Progenitor cell of endocrine pancreas (in vitro differentiated cells): ENCODE measurements at places on chromosomes 2 and 18. TPM values are rescaled to one million over a fixed set of nuclear protein-coding genes. Genes with fewer than 3 reads are reported as not detected.

Gene CRYGC
- not detected in 2 replicates for total RNA-seq

Gene ATP6V1B1
- total RNA-seq = not detected in 2 replicates

- no peak for DNase-seq
Measured at GRCh38 chr2:46171996-46172546, 125.1 kb upstream of the EPAS1 start.

GRCh38 chr18:67428158-67428557 lies 88.4 kb downstream of the DSEL start:
- no peak for DNase-seq
- no peak overlapping the region for H3K4me3 ChIP-seq
- no peak overlapping the region for H3K27ac ChIP-seq
- H3K27me3 ChIP-seq = no peaks in the 10 kb centered on the region
- H3K36me3 ChIP-seq = no peaks in the 10 kb centered on the region

Gene LRPPRC
- total RNA-seq = 105 and 114 TPM in 2 replicates

Gene TPO
- not detected in 2 replicates for total RNA-seq

GRCh38 chr18:12777500-12777944 lies 74.7 kb downstream of the PSMG2 start:
- no peak for DNase-seq
- no peaks in the 10 kb centered on the region for H3K4me1 ChIP-seq

DNA sequence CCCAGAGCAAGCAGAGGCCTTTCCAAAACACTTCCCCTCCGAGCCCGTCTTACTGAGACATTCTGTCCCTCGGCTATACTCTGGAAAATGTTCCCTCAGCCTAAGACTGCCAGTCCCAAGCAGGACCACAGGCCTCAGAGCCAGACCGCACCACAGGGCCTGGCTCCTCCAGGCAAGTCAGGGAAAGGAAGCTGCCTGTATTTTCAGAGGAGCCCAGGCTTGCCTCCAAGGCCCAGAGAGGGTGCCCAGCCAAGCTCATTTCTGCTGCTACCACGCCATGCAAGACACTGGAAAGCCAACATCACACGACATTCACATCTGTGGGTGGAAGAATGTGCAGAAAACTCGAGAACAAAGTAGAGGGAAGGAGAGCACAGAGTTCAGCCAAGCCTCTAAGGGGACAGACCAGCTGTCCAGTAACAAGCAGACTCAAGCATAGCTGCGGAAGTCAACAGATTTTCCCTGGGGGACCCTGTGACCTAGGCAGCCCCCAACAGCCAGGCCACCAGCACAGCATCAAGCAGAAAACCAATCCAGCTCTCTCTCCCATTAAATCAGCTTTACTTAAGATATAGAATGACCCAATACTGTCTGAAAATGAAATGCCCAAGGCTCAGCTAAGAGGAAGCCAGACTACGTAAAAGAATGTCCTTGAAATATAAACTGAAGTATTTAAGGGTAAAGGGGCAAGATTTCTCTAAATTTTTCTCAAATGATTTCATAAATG lies 123.9 kb downstream of the ZFP36L2 start:
- peak overlapping the region; percentile 86 for H3K27ac ChIP-seq
- H3K4me1 ChIP-seq = peaks cover 19% of the 10 kb centered on the region
- no peaks in the 10 kb centered on the region for H3K27me3 ChIP-seq
- peaks cover 1% of the 10 kb centered on the region for H3K36me3 ChIP-seq
- H3K4me3 ChIP-seq = no peak overlapping the region
- DNase-seq = no peak

DNA sequence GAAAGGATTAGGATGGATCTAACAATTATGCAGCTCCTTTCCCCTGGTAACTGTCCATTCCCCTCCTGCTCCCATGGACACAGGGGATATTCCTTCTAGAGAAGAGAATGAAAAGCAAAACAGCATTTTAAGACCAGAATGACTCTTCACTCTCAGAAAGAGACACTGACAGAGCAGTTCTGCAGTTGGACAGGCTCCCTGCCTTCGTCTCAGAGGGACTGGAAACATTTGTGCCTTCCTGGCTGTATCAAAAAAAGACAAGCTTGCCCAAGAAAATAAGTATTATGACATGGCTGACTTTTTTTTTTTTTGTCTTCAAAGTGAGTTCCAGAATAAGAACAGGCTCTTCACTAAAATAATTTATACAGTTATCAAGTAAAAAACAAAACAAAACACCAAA lies 9.5 kb downstream of the PID1 start:
- no peaks in the 10 kb centered on the region for H3K27me3 ChIP-seq
- peaks cover 2% of the 10 kb centered on the region for H3K4me1 ChIP-seq
- DNase-seq = no peak
- no peak overlapping the region for H3K27ac ChIP-seq
- H3K36me3 ChIP-seq = no peaks in the 10 kb centered on the region
- H3K4me3 ChIP-seq = no peak overlapping the region

DNA sequence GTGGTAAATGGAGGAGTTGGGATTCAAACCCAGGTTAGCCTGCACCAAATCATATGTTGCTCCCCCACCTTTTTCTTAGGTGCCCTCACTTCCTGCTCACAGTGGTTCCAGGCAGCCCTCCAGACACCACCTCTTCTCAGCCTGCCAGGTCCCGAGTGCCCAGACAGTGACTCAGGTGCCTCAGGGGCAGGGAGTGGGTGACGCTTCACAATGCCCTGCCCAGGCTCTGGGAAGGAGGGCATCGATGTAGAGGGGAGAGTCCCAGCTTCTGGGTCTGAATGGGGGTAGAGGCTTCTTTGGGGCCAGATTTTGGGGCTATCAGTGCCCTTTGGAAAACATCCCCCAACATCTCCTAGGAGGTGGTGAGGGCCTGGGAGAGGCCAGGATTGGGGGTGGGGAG lies 5.2 kb upstream of the DNAJB2 start:
- H3K27ac ChIP-seq = no peak overlapping the region
- H3K4me1 ChIP-seq = peaks cover 15% of the 10 kb centered on the region
- H3K4me3 ChIP-seq = no peak overlapping the region
- peaks cover 24% of the 10 kb centered on the region for H3K27me3 ChIP-seq
- H3K36me3 ChIP-seq = no peaks in the 10 kb centered on the region

Gene POTEC
- total RNA-seq = not detected in 2 replicates

DNA sequence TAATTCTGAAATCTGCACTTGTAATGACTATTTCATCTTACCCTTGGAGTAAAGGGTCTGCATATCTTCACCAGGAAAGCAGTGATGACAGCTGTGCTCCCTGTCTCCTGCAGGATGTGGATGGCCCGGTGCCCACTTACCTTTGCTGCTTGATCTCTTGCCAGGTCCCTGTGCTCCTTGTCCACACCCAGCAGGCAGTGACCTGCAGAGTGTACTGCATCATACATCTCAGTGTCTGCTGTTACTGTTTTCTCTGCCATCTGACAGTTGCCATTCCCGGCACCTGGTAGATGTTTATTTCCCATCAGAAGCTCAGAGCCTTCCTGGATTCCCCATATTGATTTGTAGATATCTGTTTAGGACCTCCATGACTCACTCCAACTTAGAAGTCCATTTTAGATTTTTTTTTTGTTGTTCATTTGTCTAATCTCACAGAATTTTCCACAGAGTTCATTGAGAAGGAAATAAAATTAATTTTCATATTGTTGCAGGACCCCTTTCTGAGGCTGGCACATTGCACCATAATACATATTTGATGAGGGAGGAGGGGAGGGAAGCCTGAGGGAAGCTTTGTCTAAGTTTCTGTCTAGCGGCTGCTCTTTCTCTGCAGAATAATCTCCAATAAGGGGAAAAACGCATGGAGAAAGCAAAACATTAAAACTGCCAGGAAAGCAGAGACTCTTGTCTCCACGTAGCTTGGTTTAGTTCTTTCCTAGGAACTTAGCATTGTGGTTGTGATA lies 697.5 kb upstream of the RAB6C start:
- no peak for DNase-seq
- no peaks in the 10 kb centered on the region for H3K4me1 ChIP-seq
- H3K27ac ChIP-seq = no peak overlapping the region
- H3K36me3 ChIP-seq = peaks cover 2% of the 10 kb centered on the region

GRCh38 chr2:8458503-8459459 lies 223.1 kb upstream of the ID2 start:
- peak overlapping the region; percentile 82 for H3K27ac ChIP-seq
- peaks cover 1% of the 10 kb centered on the region for H3K36me3 ChIP-seq
- no peak for DNase-seq
- H3K27me3 ChIP-seq = peaks cover 20% of the 10 kb centered on the region

- H3K4me1 ChIP-seq = peaks cover 4% of the 10 kb centered on the region
- no peak overlapping the region for H3K27ac ChIP-seq
- H3K27me3 ChIP-seq = no peaks in the 10 kb centered on the region
- DNase-seq = no peak
- peaks cover 33% of the 10 kb centered on the region for H3K36me3 ChIP-seq
- no peak overlapping the region for H3K4me3 ChIP-seq
Measured at GRCh38 chr2:231332388-231332787, 63.1 kb upstream of the B3GNT7 start.

DNA sequence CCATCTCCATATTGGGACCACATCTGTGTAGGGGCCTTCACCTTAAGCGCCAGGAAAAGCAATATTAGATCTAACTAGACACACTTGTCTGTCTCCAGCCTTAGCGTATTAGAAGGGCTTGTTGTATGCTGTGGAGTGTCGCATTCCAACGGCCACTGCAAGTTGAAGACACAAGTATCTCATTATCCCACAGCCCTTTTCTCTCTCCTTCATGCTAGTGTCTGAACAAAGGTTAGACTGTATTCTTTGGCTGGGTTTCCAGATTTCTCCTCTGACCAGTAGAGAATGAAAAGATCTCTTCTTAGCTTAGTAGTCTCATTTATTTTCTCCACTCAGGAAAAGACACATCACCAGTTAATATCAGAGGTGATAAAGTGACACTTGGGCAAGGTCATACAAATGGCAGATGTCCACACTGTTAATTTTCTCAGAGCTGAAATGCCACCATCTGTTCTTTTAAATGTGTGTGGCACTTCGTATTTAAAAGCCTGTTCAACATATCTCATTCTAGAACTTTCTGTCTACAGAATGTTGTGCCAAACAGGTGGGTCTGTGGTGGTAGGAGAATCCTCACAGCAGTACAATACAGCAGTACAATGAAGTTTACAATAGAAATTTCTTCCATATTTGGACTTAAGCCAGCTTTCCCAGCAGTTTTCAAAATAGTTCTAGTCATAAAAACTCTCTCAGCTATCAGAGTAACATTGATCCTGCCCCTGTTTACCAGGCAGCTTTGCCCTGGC lies 94.0 kb upstream of the ITGA6 start:
- H3K36me3 ChIP-seq = no peaks in the 10 kb centered on the region
- H3K4me3 ChIP-seq = no peak overlapping the region
- peaks cover 3% of the 10 kb centered on the region for H3K4me1 ChIP-seq

DNA sequence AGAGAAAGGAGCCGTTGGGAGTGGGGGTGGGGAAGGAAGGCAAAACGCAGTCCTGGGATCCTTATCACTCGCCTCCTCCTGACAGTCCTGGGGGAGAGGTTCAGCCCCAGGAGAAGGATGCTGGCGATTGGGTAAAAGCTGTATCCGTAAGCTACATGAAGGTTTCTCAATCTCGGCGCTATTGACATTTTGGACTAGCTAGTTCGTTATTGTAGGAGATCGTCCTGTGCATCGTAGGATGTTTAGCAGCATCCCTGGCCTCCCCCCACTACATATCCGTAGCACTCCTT lies 511 bp upstream of the TP53I3 start:
- H3K27ac ChIP-seq = peak overlapping the region; percentile 92
- H3K27me3 ChIP-seq = no peaks in the 10 kb centered on the region
- H3K36me3 ChIP-seq = peaks cover 13% of the 10 kb centered on the region
- H3K4me1 ChIP-seq = peaks cover 16% of the 10 kb centered on the region

DNA sequence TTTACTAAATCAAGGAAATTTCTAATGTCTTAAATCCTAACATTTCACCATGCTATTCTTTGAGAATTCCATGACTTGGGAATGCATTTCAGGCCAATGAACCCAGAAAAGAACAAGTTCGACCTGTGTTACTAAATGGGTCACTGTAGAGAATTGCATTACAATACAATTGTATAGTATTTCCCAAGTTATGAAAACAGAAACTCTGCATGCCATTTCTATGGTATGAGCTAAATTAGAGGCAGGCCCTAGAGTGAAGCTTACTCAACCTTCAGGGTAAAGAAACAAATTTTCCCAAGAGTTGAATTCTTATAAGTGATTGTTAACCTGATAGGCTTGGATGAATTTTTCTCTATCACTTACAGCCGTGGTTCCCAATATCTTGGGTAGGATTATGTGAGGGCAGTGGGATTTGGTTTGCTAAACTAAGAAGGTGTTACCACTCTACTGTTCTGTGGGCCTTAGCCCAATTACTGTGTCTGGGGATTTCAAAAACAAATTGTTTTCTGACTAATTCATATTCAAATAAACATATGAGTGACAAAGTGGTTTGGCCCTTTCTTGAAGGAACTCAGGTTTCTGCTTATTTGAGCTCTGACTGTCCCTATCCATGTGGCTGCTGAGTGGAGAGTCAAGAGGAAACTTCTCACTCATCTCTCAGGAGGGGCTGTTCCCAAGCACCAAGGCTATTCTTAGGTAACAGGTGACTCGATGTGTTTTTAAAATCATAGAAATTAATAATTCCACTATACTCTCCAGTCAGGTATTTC lies 11.2 kb upstream of the SERPINB7 start:
- no peak overlapping the region for H3K4me3 ChIP-seq
- no peak for DNase-seq
- no peaks in the 10 kb centered on the region for H3K4me1 ChIP-seq
- H3K27ac ChIP-seq = no peak overlapping the region

- no peak for DNase-seq
- H3K4me1 ChIP-seq = peaks cover 1% of the 10 kb centered on the region
- peaks cover 11% of the 10 kb centered on the region for H3K36me3 ChIP-seq
- H3K27me3 ChIP-seq = no peaks in the 10 kb centered on the region
Measured at GRCh38 chr2:138596403-138596802, 94.8 kb downstream of the SPOPL start.

DNA sequence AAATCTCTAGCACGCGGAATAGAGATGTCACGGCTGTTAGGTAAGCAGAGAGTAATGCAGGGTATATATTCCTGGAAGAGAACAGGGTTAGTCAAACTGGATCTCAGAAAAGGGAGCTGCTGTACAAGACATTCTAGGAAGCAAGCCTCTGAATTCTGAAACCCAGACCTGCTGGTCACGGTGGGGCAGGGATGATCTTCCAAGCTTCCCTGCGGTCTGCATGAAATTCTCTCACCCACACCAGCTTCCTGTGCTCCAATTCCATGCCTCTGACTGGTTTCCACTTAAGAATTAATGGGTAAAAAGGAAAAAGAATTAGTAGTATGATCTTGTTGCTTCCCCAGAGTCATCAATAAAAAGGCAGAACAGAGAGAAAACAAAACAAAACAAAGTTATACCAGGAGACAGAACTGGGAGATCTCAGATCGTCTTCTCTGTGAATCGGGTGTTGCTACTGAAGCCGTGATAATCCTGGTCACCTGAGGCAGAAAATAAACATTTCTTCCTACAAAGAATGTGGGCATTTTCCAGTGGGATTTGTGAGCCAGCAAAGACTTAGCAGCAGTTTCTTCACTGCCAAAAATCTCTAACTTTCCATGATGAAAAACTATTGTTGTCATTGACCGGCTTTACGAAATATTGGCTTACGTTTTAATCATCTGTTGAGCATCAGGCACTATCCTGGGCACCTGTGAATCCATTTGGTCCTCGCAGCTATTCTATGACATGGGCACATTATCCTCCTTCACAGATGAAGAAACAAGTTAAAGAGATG lies 5.3 kb upstream of the CYP27C1 start:
- H3K4me1 ChIP-seq = peaks cover 35% of the 10 kb centered on the region
- DNase-seq = no peak
- no peaks in the 10 kb centered on the region for H3K36me3 ChIP-seq
- H3K27me3 ChIP-seq = peaks cover 21% of the 10 kb centered on the region
- no peak overlapping the region for H3K4me3 ChIP-seq
- H3K27ac ChIP-seq = no peak overlapping the region

Gene UGT1A5
- total RNA-seq = not detected in 2 replicates

Gene NAT8
- not detected in 2 replicates for total RNA-seq
